ENCODE measurements at places on chromosomes 7 and 10. TPM values are rescaled to one million over a fixed set of nuclear protein-coding genes. Genes with fewer than 3 reads are reported as not detected.

DNA sequence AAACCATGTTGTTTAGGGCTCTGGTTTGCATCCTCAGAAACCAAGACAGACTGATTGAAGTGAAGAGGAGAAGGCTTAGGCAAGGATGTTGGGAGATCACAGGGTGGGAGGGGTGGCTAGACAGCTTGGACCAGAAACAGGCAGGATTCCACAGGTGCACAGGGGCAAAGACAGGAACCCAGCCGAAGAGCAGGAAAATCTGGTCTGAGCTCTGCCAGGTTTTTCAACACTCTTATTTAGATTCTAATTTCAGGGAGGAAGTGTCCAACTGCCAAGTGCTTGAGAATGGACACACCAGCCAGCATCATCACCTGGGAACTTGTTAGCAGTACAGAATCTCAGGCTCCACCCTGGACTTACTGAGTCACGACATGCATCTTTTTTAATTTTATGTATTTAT lies 93.8 kb downstream of the MARCHF5 start:
- no peak for DNase-seq

- no peak for DNase-seq
Measured at GRCh38 chr7:74287303-74288033, 1.7 kb upstream of the CLIP2 start.

GRCh38 chr10:29239569-29240472 lies 49.0 kb upstream of the LYZL1 start:
- no peak for DNase-seq

The FAM221A gene
- 2.2 TPM for polyA plus RNA-seq

DNA sequence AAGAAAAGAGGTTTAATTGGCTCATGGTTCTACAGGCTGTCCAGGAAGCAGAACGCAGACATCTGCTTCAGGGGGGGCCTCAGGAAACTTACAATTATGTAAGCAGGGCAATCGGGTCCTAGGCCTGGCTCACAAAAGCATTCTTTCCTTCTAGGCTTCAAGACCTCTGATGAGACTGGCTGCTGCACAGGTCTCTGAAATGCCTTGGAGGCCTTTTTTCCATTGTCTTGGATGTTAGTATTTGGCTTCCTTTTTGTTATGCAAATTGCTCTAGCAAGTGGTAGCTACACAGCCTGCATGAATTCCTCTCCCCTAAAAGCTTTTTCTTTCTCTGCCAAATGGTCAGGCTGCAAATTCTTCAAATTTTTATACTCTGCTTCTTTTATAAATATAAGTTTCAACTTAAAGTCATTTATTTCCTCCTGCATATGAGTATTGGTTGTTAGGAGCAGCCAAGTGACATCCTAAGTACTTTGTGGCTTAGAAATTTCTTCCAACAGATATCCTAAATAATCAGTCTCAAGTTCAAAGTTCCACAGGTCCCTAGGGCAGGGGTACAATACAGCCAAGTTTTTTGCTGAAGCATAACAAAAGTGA lies 83.1 kb upstream of the SEMA3A start:
- no peak for DNase-seq

DNA sequence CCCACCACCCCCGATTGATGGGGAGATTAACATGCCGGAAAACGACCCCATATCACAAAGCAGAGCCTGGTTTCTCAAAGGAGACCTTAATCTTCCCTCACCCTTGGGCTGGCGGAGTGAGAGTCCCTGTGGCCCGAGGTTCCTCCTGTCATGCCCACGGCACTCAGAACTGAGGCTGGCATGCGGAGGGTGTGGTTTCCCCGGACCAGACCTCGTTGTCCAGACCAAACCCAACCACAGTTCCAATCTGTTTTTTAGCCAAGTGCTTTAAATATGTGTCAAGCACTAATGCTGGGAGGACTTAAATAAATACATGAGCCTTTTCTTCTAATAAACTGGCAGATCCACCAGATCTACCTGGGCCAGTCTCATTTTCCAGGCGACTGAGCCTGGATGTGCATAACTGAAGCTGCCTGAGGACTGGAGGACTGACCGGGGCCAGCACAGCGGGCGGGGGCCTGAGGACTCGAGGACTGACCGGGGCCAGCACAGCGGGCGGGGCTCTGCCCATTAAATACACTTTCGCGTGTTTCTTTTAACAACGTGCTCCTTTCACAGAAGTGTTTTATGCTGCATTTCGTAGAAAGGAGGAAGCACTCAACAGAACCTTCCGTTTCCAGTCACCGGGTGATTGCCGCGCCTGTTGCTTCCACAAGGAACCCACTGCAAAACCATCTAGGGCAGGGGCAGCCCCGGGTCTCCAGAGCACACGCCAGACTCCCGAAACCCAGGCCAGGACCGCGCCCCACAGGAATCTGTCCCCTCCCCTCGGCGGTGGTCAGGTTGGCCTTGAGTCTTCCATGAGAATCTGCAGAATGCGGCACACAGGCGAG lies 334.6 kb downstream of the PTPRN2 start:
- no peak for DNase-seq

DNA sequence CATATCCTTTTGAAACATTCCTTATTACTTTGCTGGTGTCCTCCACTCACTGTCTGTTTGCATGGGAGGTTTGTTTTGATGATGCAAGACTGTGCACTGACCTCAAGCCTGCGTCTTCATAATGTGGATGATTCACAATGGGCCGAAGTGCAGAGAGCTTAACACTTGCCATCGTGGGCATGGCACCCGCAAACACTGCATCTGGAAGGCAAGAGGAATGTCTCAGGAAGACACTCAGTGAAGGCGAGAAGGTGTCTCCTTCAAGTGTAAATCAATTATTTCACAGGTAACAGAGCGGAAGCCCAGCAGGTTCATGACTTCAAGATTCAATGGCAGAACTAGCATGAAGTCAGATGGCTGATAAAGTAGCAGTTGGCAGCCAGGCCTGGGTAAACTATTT lies 98.1 kb downstream of the DPY19L1 start:
- no peak for DNase-seq

The ADCK2 gene
- polyA plus RNA-seq, result 16.0 TPM

DNA sequence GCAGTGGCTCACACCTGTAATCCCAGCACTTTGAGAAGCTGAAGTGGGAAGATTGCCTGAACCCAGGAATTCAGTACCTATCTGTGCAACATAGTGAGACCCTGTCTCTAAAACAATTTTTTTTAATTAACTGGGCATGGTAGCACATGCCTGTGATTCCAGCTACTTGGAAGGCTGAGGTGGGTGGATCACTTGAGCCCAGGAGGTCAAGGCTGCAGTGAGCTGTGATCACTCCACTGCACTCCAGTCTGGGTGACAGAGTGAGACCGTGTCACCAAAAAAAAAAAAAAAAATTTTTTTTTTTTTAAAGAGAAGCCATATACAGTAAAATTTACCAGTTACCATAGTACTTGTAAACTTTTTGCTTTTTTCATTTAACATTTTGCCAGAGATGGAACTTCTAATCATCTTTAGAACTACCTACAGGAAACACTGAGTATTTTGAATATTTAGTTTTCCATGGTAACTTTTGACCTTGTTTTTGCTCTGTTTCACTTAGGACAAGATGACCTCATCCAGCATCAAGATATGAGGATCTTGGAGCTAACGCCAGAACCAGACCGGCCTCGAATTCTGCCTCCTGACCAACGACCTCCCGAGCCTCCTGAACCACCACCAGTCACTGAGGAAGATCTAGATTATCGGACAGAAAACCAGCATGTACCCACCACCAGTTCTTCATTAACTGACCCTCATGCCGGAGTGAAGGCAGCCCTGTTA lies 40.6 kb downstream of the MPLKIP start:
- DNase-seq, result no peak

GRCh38 chr10:89283936-89284475 lies 17.8 kb upstream of the IFIT2 start:
- peak; percentile 82 for DNase-seq
